ENCODE measurements at places on chromosomes 16 and 17.

GRCh38 chr17:72671016-72671415 lies 421.5 kb downstream of the SLC39A11 start:
- DNase-seq = no peak

GRCh38 chr16:57859331-57859730 lies 57.0 kb upstream of the KIFC3 start:
- DNase-seq = peak; percentile 36

- no peak for DNase-seq
Measured at GRCh38 chr16:30947541-30947858, 1.4 kb upstream of the ORAI3 start.

DNA sequence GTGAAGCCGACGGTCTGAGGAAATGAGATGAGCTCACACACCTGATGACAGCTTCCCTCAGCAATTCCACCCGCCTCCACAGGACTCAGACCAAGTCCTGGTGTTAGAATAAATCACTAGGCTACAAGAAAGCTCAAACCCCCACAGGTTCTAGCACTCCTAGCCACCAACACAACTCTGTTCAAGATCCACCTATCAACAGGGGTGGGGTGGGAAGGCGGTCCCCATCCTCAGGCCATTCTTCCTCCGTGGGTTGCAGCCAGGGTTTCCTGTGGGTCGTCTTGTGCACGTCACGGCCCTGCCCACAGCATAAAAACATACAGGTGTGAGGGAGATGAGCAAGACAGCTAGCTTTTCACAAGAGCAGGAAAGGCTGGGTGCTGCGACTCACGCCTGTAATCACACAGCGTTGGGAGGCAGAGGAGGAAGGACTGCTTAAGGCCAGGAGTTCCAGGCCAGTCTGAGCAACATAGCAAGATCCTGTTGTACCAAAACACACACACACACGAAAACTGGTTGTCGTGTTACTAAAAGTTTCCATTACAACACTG lies 81.1 kb downstream of the ANKRD11 start:
- DNase-seq = no peak

GRCh38 chr17:253091-253846 lies 71.8 kb upstream of the DOC2B start:
- DNase-seq = no peak

- no peak for DNase-seq
Measured at GRCh38 chr16:4411684-4412083, 4.7 kb downstream of the CORO7 start.

DNA sequence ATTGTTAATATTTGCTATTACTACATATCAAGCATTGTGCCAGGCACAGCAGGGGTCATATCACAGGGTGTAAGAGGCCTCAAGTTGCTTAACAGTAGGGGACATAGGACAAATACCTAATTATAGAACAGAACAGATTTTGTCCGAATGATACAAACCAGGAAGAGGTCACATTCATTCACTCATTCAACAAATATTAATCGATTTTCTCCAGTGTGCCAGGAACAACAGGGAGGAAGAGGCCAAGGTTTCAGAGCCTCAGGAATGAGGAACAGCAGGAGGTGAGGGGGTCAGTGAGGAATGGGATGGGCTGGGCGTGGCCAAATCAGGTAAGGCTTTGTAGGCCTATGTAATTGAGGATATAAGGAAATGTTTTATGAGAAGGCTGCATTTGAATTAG lies 11.2 kb upstream of the CHST4 start:
- DNase-seq = no peak

DNA sequence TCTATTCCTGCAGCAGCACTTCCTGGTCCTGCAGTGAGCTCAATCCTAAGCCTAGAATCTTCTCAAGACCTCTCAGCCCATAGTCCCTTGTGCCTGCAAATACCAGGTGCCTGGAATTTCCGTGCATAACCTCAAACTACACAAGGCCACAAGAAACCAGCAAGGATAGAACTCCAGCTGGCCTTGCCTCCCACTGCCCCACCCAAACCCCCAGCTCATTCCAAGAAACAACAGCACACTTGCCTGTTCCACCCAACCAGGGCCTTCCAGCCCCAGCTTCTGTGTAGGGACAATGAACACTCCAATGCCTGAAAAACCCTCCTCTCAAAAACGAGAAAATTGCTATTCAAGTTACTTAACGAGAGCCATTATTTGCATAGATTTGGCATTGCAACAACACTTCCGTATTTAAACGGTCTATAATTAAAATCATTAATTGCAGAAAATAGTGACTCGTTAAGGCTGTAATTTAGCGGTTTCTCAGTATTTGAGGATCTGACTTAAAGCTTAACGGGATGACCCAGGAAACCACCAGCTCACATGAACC lies 147.0 kb downstream of the C16orf78 start:
- DNase-seq = no peak

DNA sequence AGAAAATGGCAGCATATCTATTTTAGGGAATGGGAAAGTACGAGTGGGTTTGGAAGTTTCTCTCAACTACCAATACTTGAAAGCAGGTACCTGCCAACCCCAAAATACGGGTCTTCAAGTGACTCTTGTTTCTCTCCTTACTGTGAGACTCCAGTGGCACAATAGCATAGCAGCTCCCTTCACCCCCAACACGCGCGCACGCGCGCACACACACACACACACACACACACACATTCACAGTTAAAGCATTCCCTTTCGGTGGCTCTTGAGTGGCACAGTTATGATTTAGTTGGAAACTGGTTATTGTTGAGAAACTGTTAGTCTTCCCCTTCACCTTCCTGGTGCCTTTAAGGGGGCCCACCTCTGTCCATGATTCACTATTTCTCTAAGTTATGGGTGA lies 30.0 kb upstream of the CCL2 start:
- no peak for DNase-seq
